ENCODE measurements at places on chromosomes 1 and 21. TPM values are rescaled to one million over a fixed set of nuclear protein-coding genes. Genes with fewer than 3 reads are reported as not detected.

TDRD10 gene
- 1.7 TPM for total RNA-seq

DNA sequence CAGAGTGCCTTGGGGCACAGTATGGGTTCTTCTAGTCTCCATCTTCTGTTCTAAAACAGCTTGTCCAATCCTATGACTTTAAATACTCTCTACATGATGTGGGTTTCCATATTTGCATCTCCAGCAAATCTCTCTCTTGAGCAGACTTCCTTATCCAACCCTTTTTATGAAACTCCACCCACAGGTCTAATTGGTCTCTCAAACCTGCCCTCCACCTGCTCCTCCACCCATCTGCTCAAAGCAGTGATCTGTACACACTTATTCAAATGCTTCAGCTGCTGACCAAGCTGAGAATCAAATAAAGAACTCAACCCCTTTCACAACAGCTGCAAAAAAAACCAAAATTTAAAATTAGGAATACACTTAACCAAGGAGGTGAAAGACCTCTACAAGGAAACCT, 11.5 kb downstream of the MCOLN2 start:
- no peak overlapping the region for H3K4me3 ChIP-seq
- no peak for DNase-seq
- H3K36me3 ChIP-seq = no peaks in the 10 kb centered on the region

CCDC27 gene
- not detected for total RNA-seq

- DNase-seq = no peak
- H3K4me1 ChIP-seq = no peaks in the 10 kb centered on the region
- H3K27me3 ChIP-seq = no peaks in the 10 kb centered on the region
- no peak overlapping the region for H3K4me3 ChIP-seq
Measured at GRCh38 chr1:78254517-78254916, 208.8 kb downstream of the GIPC2 start.

TNFSF18 gene
- not detected for total RNA-seq

IRF2BP2 gene
- total RNA-seq = 35.3 TPM

DNA sequence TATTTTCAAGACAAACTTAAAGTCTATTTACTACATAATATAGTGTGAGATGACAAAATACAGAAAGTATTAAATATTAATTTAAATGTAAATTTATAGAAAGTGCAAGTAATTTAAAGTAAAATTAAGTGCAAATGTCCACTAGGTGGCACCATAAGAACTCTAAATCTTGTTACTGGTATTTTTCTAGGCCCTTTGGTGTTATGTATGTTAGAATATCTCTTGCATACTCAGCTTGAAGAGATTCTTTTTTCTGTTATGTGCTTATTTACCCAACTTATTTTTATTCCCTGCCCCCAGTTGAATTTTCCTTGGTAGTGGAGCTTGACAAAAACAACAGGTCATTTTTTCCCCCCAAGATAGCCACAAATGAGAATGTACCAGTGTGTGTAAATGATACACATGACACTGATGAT, 71.5 kb downstream of the RPS6KC1 start:
- H3K27me3 ChIP-seq = no peaks in the 10 kb centered on the region
- no peak for DNase-seq
- no peaks in the 10 kb centered on the region for H3K36me3 ChIP-seq
- H3K27ac ChIP-seq = no peak overlapping the region

DNA sequence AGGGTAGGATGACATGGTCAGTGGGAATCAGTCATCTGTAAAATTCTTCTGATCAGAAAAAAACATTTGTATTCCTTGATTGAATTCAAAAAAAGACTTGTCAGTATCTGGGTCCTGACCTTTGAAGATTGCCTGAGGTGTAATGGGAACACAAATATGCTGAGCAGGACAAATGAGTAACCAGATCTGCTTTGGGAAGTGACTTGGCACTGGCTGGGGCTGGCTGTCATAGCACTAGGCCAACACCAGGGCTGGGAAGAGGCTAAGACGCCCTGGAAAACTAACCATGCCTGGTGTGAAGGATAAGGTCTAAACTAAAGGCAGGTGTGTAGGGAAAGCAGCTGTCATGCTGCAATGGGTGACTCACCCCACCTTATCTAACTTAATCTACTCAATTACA, 452.9 kb upstream of the BEND5 start:
- no peak overlapping the region for H3K4me3 ChIP-seq
- no peaks in the 10 kb centered on the region for H3K36me3 ChIP-seq
- no peaks in the 10 kb centered on the region for H3K4me1 ChIP-seq
- no peak for DNase-seq
- no peak overlapping the region for H3K27ac ChIP-seq
- H3K27me3 ChIP-seq = no peaks in the 10 kb centered on the region

GRCh38 chr1:63679076-63679475, 85.9 kb downstream of the PGM1 start:
- H3K27me3 ChIP-seq = no peaks in the 10 kb centered on the region
- no peak overlapping the region for H3K27ac ChIP-seq
- H3K36me3 ChIP-seq = no peaks in the 10 kb centered on the region
- no peak overlapping the region for H3K4me3 ChIP-seq

GRCh38 chr1:19426294-19427086, 58.8 kb downstream of the CAPZB start:
- no peaks in the 10 kb centered on the region for H3K36me3 ChIP-seq
- H3K27me3 ChIP-seq = no peaks in the 10 kb centered on the region
- H3K27ac ChIP-seq = peak overlapping the region; percentile 70
- H3K4me1 ChIP-seq = peaks cover 3% of the 10 kb centered on the region

DNA sequence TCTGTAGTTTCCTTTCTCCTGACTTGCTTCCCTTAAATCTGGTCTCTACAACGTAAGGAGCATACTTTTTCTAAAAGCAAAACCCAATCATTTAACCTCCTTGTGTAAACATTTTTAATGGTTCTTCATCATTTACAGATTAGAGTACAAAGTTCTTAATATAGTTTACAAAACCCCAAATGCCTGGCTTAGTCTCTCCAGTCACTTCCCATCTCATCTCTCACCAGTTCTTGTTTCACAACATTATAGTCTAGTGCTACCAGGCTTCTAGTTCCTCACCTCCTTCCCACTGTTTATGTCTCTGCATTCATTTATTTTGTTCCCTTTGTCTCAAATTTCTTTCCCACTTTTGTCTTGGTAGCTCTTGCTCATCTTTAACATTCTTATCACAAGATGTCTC, 168.4 kb downstream of the FASLG start:
- no peaks in the 10 kb centered on the region for H3K27me3 ChIP-seq
- H3K27ac ChIP-seq = no peak overlapping the region
- no peaks in the 10 kb centered on the region for H3K36me3 ChIP-seq
- H3K4me3 ChIP-seq = no peak overlapping the region
- H3K4me1 ChIP-seq = no peaks in the 10 kb centered on the region
- DNase-seq = no peak

SLC9C2 gene
- total RNA-seq = not detected

DNA sequence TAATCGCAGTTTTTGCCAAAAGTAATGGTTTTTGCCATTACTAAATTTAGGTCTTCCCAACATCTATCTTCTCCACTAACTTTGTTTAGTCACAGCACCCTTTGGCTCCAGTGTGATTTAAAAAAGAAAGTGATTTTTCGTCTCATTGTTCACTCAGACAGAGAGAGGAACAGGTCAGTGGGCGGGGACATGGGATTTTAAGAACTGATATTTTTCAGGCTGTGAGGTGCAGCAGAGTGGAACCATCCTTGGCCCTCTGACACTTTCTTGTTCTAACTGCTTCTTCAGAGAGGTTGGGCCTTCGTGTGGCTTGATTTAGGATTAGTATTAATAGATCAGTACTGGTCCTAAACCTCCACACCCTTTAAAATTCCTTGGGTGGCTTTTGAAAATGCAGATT, 38.8 kb downstream of the CASQ2 start:
- no peaks in the 10 kb centered on the region for H3K4me1 ChIP-seq
- H3K36me3 ChIP-seq = no peaks in the 10 kb centered on the region
- no peak overlapping the region for H3K27ac ChIP-seq
- no peak overlapping the region for H3K4me3 ChIP-seq
- H3K27me3 ChIP-seq = no peaks in the 10 kb centered on the region
- no peak for DNase-seq

- DNase-seq = no peak
- H3K27ac ChIP-seq = peak overlapping the region; percentile 94
- no peaks in the 10 kb centered on the region for H3K36me3 ChIP-seq
Measured at GRCh38 chr1:221712776-221713431, 29.0 kb downstream of the DUSP10 start.

DNA sequence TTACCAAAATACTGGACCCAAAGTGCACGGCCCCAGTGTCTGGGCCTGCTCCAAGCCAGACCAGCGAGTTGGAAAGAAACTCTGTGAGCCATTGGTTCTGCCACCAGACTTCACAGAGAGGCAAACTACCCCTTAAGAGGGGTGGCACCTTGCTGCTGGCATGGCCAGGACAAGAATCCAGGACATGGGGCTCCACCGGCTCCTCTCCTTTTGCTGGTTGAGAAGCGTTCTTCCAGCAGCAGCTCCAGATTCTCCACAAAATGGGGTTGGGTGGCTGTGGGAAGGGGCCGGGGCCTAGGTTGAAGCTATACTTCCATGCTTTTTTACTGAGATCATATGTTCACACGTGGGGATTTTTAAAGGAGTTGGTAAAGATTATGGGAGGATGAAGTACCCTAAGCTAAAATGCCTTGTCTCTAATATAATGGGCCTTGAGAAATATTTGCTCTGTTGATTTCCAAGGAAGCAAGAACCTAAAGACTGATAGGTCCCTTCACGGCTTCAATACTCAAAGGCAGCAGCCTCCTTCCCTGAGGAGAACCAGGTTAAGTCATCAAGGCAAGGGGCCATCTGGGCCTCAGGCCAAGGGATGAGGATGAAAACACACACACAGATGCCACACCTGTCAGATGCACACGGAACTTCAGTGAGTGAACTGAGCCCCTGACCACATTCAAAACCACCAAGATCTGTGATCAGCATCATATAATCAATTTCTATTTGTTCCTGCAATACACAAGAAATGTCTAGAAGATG, 3.1 kb downstream of the C1orf198 start:
- H3K27me3 ChIP-seq = no peaks in the 10 kb centered on the region
- no peak overlapping the region for H3K27ac ChIP-seq
- no peak overlapping the region for H3K4me3 ChIP-seq
- H3K36me3 ChIP-seq = no peaks in the 10 kb centered on the region
- no peak for DNase-seq

Measured in right lobe of liver (tissue), 6 donors.